ENCODE measurements at places on chromosomes 1 and 21.

- DNase-seq = no peak
Measured at GRCh38 chr1:53416269-53416813, 42.9 kb upstream of the DMRTB1 start.

- no peak for DNase-seq
Measured at GRCh38 chr1:197672347-197672746, 102.9 kb downstream of the DENND1B start.

DNA sequence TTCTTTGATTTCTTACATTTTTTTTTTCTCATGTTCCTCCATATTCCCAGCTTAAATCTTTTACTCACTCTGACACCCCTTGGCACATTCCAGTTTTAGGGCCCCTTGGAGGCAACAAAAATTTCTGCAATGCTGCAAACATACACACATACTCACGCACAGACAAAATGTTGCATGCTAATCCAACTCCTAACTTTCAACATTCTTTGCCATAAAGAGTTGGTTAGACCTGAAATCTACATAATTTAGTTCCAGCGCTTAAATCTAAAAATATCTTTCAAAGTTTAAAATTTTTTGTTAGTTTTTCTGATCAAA lies 103.9 kb downstream of the PTPN14 start:
- no peak for DNase-seq

- DNase-seq = no peak
Measured at GRCh38 chr1:17513131-17513530, 26.4 kb upstream of the ARHGEF10L start.

DNA sequence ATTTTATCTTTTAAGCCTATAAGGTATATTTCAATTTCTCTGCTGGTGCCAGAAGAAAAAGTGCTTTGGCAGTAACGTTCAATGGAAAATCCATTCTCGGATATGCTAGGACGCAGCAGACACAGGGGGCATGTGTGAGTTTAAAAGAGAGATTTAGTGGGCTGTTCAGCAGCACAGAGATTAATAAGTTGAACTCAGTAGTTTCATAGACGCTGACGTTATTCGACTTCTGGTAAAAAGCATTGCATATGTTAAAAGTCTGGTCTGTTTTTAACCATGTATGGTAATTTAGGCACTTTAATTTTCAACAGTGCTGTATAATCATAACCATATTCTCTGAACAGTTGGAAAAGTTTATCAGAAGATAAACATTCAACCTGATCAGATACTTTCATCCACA lies 99.6 kb downstream of the ATP6V1G3 start:
- DNase-seq = no peak

- DNase-seq = no peak
Measured at GRCh38 chr1:9590945-9591668, 2.4 kb downstream of the TMEM201 start.

DNA sequence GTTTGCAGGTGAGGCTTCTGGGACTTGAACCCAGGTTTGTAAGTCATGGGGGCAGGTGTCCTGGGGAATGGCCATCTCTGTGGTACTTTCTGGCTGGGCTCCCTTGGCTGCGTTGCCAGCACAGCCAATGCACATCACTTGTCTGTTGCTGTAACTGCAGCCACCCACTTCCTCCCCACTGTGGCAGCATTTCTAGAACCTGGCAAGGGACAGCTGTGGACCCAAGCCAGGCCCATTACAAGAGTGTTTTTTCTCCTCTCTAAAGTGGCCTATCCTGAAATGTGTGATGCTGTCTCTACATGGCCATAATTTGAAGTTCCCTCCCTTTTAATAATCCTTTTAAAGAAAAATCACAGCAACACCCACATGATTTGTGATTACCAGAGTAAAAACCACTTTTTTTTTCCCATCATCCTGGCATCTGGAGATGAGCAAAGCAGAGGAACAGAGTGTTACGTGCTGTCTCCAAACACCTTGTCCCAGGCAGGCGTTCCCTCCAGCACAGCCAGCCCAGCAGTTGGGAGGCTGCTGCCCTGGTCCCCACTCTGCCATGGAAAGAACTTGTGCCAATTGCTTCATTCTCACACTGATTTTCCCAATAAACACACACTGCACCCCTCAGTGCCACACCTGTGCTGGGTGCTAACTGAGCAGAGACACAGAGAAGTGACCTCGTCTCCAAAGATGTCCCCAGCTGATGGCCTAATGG lies 360.6 kb upstream of the USP24 start:
- DNase-seq = no peak
